Esophagus mucosa (tissue), 1 donor: ENCODE measurements at places on chromosomes 6 and 20.

GRCh38 chr6:20952699-20953474, 418.6 kb downstream of the CDKAL1 start:
- ATAC-seq = peak; percentile 80

DNA sequence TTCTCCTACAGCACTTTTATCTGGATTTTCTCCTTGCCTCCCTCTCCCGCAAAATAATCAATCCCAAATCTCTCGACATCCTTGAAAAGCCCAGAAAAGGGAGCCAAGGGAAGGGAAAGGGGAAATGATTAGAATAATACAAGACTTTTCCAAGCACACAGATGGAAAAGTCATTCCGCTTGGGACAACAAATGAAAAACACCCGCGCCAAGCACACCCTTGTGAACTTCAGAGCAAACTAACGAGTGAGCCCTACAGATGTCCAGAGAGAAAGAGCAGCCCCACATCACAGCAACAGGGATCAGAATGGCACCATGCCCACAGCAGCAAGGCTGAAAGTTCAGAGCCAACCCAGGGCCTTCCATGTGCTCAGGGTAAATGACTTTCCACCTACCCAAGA, 49.6 kb downstream of the NINL start:
- no peak for ATAC-seq

DNA sequence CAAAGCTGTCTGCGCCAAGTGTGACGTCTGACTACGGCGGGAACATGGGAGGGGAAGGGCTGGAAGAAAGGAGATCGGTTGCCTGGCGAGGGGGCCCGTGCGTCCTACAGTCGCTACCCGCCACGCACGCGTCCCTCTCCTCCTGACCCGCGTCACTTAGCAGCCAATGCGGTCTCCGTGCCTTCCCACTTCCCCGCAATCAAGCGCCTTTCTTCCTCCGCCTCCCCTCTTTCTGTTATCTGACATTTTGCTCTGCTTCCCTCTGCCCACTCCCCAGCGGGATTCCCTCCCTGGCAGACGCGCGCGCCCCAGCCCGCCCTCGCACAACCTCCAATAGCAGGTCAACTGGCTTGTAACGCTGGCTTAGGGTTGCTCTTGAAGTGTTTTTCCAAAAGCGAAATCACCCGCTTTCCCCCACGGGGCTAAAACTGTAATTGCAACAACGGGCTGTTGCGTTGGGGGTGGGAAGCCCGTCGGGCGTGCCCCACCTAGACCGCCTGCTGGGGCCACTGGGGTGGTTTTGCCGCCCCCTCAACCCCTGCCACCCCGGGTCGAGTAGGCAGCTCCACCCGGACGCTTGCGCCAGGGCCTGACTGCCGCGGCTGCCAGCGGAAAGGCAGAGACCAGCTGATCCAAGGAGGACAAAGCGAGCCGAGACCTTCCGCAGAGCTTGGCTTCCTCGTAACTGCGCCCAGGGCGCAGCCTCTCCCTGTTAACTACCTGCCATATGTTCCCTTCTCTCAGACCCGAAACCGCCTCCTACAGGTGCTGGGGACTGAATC, 6.2 kb upstream of the SOX4 start:
- ATAC-seq = peak; percentile 63

- ATAC-seq = no peak
Observed at GRCh38 chr6:20128018-20128417, 84.3 kb downstream of the MBOAT1 start.

- ATAC-seq = no peak
Observed at GRCh38 chr6:143155681-143156080, 95.0 kb downstream of the AIG1 start.

DNA sequence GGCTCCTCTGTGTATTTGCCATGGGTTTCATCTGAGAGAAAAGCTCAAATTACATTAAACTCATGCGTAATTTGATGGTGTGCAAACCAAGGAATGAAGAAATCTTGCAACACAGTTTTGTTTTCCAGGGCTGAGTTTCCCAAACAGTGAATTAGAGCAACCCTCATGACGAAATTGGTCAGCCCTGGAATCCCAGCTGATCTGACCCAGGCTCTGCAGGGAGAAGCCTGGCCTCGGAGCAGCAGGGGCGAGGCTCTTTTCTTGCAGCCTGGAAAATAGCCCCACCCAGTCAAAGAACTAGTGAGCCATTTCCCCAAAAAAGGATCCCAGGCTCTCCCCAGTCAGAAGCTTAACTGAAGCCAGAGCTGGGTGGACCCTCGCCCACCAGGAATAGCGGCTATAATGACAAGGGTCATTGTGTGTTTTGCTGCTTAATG, 107.3 kb upstream of the SNX9 start:
- ATAC-seq = no peak
